ENCODE measurements at places on chromosomes 11 and 22.

- no peak for DNase-seq
Measured at GRCh38 chr11:86941871-86942599, 13.2 kb downstream of the FZD4 start.

DNA sequence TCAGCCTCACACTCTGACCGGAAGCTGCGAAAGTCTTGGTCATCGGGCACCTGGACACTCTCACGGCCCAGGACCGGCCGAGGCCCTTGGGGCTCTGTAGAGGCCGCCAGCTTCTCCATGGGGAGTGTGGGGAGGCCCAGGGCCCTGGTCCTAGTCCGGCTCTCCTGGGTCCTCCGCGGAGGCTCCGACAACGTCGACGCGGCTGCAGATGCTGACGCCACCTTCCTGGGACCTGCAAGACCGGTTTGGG, 12.9 kb downstream of the STARD10 start:
- no peak for DNase-seq

DNA sequence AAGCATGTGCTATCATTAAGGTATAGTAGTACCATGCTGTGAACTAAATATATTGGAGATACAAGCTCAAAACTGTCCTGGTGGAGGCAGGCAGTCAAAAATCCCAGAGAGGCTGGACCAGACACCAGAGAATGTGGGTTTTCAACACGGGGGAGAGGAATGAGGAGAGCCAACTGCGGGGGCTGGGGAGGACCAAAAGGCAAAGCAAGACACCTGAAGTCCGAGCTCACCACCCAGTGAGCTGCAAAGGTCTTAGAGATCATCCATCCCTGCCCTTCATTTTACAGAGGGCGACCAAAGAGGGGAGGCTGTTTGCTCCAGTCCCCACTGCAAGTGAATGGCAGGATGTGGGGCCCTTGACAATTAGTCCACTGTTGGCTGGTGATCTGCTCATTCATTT, 10.0 kb downstream of the RIBC2 start:
- no peak for DNase-seq

DNA sequence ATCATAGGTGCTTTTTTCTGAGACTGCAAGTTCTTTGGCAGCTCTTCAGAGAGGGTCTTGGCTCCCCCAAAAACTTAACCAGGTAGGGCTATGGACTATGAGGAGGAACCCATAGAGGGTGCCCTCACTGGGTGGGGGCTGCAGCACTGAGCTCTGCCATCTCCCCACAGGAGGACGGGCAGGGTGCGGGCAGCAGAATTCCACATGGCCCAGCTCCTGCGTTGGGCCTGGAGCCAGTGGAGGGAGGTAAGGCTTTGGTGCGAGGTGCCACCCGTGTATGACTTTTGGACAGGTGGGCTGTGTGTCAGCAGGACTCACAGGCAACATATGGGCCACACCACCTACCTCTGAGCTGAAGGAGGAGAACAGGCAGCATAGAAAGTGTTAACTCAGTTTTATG, 58.4 kb downstream of the PISD start:
- DNase-seq: no peak

- no peak for DNase-seq
Measured at GRCh38 chr11:64654958-64655541, 64.0 kb downstream of the SLC22A12 start.

DNA sequence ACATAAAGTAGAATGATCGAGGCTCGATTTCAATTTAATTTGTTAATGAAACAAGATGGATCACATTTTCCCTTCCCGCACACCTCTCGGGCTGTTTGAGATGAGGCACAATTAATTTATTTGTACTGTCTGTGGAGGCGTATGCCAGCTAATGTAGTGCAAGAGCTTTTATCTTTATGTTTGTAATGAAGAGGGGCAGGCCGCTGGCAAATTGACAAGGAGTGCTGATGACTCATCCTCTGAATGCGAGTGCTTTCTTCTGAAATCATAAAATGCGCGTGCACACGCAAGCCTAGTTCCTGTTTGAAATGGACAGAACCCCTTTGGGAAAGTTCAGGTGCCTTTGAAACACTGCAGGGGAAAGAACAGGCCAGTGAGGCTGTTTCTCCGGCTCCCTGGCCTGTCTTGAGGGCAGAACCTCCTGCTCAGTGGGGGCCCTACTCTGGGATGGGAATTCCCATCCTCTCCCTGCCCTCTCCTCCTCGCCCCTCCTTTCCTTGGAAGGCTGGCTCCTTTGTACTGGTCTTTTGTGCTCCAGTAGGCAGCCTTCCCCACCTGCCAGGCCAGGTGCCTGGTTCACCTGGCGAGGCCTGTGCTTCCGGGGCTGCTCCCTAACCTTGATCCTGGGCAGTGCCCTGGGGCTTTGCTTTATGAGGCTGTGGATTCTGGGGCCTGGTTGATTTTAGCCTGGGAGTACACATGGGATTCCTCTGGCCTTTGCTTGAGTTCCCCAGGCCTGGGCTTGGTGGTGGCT, 50.3 kb downstream of the TEAD1 start:
- peak; percentile 88 for DNase-seq

DNA sequence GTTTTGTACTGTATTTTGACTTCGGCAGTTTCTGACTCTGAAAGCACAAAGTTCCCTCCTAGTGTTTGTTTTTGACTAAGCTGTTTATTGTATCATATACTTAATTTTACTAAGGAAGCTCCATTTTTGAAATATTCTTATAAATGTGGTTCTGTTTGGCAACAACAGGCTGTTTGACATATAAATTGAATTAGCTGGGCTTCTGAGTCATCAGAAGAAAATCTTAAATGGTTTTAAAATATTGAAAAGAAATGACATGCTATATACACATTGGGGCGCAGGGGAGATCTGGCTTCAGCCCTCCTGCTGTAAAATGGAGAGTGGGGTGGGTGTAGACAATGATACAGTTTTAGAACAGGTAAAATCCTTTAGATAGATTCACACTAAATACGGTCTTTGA, 38.6 kb downstream of the SHISA8 start:
- no peak for DNase-seq

- DNase-seq: no peak
Measured at GRCh38 chr11:68145120-68145866, 24.1 kb upstream of the CHKA start.

- DNase-seq: no peak
Measured at GRCh38 chr11:116725434-116726221, 47.2 kb downstream of the BUD13 start.

DNA sequence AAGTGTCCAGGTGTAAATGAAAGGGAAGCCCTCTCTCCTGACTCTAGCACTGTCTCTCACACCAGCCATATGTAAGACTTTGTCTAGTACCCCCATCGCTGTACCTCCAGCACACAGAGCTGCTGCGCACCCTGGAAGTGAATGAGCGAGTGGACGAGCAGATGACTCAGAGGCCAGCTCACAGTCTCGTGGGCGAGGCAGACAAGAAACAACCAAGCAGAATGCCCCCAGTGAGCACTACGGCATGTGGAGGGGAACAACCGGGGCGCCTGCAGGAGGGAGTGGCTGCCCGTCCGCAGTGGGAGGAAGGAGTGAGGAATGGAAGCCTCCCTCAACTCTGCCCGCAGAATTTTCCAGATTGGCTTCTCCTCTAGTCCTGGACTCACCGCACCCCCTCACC, 46.4 kb downstream of the MCM5 start:
- no peak for DNase-seq

DNA sequence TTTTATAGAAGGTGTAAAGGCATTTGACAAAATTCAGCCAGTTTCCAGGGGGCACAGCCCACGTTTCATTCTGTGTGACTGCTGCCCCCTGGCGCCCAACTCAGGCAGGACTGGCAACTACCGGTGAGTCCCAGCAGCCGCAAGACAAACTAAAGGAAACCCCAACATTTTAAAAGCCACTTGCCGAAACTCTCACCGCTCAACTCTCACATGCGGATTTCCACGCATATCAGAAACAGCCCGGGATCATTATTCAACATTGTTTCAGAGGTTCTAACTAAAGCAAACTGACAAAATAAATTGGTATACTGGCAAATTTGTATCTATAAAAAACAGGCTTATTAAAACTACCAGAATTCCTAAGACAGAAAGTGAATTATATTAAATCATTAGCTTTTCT, 48.2 kb downstream of the MORC2 start:
- peak; percentile 80 for DNase-seq

DNA sequence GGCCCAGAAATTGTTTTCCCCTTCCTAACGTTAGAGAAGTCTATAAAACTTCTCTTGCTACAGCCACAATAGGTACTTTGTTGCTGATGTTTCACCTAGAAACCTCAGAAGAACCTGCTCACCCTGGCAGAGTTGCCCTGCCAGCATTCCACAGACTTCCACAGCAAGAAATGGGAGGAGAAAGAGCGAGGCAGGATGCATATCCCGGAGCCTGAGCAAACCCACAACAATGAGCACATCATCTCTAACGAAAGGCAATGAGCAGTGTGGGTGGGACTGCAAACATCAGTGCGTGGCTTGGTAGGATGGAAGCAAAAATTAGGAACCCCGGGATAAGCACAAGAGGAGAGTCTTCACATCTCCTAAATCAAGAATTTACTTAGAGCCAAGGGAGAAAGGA, 892.3 kb downstream of the OPCML start:
- no peak for DNase-seq

DNA sequence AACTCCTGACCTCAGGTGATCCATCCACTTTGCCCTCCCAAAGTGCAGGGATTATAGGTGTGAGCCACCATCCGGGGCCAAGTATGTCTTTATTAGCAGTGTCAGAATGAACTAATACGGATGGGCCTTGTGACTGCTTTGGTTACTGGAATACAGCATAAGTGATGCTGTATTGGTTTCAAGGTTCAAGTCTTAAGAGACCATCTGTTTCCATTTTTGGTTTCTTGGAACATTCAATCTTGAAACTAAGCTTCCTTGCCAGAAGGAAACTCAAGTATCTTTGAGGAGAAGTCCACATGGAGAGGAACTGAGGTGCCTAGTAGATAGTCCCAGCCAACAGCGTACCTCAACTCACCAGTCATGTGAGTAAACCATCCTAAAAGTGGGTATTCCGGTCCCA, 58.8 kb downstream of the APOL3 start:
- no peak for DNase-seq

- DNase-seq: no peak
Measured at GRCh38 chr11:121654843-121655536, 202.2 kb upstream of the SORL1-AS1 start.

DNA sequence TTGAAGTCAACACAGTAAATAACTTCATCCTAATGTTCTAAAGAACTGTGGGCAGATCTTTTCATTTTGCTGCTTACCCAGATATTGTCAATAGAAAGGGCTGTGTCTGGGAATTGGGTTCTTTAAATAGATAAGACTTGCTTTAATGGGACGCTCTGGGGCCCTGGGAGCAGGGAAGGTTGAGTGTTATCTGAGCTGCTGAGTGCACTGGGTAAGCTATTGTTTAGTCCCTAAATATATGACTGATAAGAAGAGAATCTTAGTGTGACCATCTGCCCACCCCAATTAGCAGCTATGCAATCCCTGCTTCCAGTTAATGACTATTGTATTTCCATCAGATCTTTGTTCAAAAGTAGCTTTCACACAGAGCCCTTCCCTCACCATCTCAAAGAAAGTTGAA, 44.4 kb downstream of the ARHGAP42 start:
- DNase-seq: no peak

GRCh38 chr11:77082838-77083565, 16.2 kb downstream of the CAPN5 start:
- peak; percentile 59 for DNase-seq

- no peak for DNase-seq
Measured at GRCh38 chr22:40739721-40740120, 60.4 kb downstream of the MCHR1 start.

DNA sequence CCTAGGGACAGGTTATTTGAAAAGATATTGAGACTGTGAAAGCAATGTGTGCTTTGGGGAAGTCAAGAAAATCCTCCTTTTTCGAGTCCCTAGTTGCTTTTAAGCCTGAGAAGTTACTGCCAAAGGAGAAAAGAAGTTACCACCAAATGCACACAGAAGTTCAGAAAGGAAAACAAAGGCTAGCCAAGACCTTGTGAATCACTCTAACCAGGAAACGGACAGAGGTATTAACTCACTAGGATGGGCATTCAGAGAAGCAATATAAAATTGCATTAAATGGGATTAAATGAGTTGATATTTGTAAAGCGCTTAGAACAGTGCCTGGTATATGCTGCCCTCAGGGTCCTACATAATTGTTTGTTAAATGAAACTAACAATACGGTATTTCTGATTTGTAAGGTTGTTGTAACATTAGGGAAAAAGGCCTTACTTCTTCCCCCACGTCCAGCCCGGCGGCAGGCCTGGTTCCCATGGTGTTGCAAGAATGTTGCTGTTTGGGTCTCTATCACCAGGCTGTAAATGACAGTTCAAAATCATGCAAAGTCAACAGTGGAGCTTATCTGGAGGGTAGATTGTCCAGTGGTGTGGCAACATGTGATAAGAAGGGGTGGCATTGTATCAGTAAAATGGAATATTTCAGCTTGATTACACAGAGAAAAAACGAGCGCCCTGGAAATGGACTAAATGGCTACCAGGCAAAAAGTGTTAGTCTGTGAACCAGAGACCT, 7.1 kb downstream of the TMA7B start:
- DNase-seq: no peak

GRCh38 chr11:68992743-68993255, 12.0 kb upstream of the MRGPRD start:
- DNase-seq: no peak

DNA sequence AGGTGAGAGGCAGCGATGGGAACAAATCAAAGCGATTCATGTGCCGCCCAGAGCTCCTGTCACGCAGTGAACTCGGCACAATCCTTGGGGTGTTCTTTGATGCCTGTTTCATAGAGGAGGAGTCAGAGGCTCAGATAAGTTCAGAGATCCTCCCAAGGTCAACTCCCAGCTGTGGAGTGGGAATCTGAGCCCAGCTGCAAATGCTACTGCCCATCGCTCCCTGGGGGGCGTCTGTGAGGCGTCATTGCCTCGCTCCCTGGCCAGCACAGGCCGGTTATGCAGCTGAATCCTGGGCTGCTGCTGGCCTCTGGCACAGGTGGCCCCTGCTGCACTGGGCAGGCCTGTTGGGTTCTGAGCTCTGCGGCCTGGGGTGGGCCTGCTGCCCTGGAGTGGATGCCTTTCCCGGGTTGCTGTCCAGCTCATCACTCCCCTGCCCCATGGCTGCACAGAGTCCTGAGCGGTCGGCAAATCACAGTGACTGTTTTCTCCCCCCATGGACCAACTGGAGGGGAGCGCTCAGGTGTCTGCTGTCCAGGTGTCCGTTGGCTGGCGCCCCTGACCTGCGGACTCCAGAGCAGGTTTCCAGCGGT, 36.3 kb upstream of the SHISAL1 start:
- no peak for DNase-seq

- no peak for DNase-seq
Measured at GRCh38 chr11:74671520-74672196, 59.6 kb downstream of the CHRDL2 start.

DNA sequence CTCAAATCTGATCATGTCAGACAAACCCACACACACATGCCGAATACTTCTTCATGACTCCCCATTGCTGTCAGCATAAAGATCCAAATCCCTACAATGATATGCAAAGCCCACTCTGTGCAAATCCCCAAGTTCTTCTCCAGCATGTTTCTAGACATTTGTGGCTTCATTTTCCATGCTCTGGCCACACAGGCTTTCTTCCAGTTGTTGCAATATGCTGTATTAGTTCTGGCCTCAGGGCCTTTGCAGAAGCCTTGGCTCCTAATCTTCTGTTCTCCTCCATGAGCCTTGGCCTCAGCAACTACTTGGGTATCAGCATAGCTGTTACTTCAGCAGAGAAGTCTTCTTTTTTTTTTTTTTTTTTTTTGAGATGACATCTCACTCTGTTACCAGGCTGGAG, 49.6 kb downstream of the NAV2 start:
- no peak for DNase-seq

- no peak for DNase-seq
Measured at GRCh38 chr22:30876221-30876751, 92.3 kb downstream of the MORC2 start.
